ENCODE measurements at places on chromosomes 12 and 14.

GRCh38 chr12:123948796-123949769, 23.5 kb downstream of the CCDC92 start:
- H3K36me3 ChIP-seq = peaks cover 13% of the 10 kb centered on the region
- H3K4me3 ChIP-seq = no peak overlapping the region
- peak overlapping the region; percentile 4 for H3K27ac ChIP-seq
- peaks cover 5% of the 10 kb centered on the region for H3K4me1 ChIP-seq

- no peak for ATAC-seq
- no peak overlapping the region for H3K4me3 ChIP-seq
- peaks cover 4% of the 10 kb centered on the region for H3K4me1 ChIP-seq
- H3K27ac ChIP-seq = no peak overlapping the region
These were observed 198.6 kb downstream of the CCDC91 start for GRCh38 chr12:28388879-28389278.

DNA sequence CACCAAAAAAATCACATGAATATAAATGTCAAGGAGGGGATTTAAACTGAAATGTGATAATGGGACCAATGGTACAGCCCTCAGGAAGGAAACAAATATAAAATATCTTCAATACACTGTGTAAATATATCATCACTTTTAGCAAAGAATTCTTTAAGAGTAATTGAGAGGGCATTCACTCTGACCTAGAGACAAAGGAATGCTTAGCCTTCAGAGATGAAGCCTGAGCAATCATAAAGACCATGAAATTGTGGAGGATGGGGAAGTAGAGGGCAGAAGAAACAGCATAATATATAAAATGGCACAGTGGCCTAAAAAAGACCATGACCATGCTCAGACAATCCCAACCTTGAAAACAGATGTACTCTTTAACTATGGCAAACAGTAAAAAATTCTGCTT, 20.4 kb downstream of the YAF2 start:
- no peak overlapping the region for H3K4me3 ChIP-seq
- ATAC-seq = no peak
- no peak overlapping the region for H3K27ac ChIP-seq
- no peaks in the 10 kb centered on the region for H3K36me3 ChIP-seq
- H3K27me3 ChIP-seq = no peaks in the 10 kb centered on the region

- H3K27ac ChIP-seq = no peak overlapping the region
- H3K27me3 ChIP-seq = peaks cover 13% of the 10 kb centered on the region
- ATAC-seq = no peak
- no peaks in the 10 kb centered on the region for H3K36me3 ChIP-seq
- H3K4me3 ChIP-seq = no peak overlapping the region
These were observed 231.2 kb downstream of the VRK1 start for GRCh38 chr14:97028382-97028781.

DNA sequence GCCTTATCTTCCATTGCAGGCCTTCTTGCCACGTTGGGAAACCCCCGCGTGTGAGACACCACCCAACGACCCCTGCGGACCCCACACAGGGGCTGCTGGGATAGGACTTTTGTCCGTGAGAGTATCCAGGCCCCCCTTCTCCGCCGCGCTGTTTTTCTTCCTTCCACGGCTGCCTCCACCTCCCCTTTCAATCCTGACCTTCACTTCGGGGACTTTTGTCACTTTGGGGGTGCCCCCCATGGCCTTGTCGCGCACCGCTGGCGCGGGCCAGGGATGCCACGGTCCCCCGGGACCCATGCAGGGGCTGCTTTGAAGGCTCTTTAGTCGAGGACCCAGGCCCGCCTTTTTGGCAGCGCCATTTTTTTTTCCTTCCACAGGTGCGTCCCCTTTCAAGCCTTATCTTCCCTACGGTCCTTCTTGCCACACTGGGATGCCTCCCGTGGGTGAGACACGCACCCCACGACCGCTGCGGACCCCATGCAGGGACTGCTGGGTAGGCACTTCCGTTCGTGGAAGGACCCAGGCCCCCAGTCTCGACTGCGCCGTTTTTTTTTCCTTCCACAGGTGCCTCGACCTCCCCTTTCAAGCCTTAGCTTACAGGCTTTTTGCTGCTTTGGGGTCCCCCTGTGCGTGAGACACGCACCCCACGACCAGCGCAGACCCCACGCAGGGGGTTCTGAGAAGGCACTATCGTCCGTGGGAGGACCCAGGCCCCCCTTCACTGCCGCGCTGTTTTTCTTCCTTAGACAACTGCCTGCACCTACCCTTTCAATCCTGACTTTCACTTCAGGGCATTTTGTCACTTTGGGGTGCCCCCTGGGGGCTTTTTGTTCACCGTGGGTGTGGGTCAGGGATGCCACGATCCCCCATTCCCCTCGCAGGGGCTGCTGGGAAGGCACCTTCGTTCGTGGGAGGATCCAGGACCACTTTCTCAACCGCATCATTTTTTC, 267.4 kb downstream of the ALG10 start:
- H3K4me1 ChIP-seq = no peaks in the 10 kb centered on the region
- no peak overlapping the region for H3K4me3 ChIP-seq
- no peak for ATAC-seq

GRCh38 chr14:93009471-93010129, 86.7 kb downstream of the CHGA start:
- no peak overlapping the region for H3K4me3 ChIP-seq
- peaks cover under 1% of the 10 kb centered on the region for H3K36me3 ChIP-seq
- no peaks in the 10 kb centered on the region for H3K27me3 ChIP-seq
- peaks cover 14% of the 10 kb centered on the region for H3K4me1 ChIP-seq

DNA sequence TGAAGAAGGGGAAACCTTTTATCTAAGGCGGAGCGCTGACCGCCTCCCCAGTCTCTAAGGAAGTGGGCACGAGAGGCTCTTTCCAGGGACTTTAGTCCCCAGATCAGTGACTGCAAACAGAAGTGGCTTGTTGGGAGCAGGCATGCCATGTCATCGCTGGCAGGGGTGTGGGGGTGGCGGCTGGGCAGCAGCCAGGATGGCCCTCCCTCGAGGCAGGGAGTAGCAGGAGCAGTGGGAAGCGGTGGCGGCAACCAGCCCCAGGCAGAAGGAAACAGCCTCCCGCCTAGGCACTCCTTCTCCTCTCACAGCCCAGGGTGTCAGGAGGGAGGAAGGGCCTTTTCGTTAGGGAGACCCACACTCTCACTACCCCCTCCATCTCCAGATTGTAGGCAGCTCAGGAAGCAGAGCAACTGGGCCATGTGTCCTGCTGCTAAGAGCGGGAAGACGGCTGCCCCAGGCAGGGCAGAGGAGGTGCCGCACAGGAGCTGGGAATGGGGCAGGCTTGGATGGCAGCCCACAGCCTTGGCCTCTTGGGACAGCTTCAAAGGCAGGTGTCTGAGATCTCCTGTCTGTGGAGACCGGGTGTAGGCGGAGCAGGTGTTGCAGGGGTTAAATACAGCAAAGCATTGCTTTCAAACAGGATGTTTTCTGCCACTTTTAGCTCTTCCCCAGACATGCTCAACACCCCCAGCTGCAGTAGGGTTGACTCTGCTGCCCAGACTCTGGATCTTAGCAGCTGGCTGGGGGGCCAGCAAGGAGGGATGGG, 21.8 kb downstream of the VDR start:
- H3K27me3 ChIP-seq = no peaks in the 10 kb centered on the region
- H3K4me1 ChIP-seq = peaks cover 73% of the 10 kb centered on the region
- peak overlapping the region; percentile 97 for H3K27ac ChIP-seq
- peaks cover 100% of the 10 kb centered on the region for H3K36me3 ChIP-seq
- peak overlapping the region; percentile 90 for H3K4me3 ChIP-seq
